ENCODE measurements at places on chromosomes 4 and X.

- no peaks in the 10 kb centered on the region for H3K27me3 ChIP-seq
- H3K4me3 ChIP-seq: no peak overlapping the region
- H3K4me1 ChIP-seq: peaks cover 12% of the 10 kb centered on the region
- peaks cover 6% of the 10 kb centered on the region for H3K36me3 ChIP-seq
- no peak overlapping the region for H3K27ac ChIP-seq
Observed at GRCh38 chr4:1285790-1286553, 3.7 kb upstream of the MAEA start.

- no peak for DNase-seq
- no peaks in the 10 kb centered on the region for H3K36me3 ChIP-seq
- no peaks in the 10 kb centered on the region for H3K27me3 ChIP-seq
Observed at GRCh38 chrX:6599230-6599860, 64.4 kb upstream of the VCX3A start.

DNA sequence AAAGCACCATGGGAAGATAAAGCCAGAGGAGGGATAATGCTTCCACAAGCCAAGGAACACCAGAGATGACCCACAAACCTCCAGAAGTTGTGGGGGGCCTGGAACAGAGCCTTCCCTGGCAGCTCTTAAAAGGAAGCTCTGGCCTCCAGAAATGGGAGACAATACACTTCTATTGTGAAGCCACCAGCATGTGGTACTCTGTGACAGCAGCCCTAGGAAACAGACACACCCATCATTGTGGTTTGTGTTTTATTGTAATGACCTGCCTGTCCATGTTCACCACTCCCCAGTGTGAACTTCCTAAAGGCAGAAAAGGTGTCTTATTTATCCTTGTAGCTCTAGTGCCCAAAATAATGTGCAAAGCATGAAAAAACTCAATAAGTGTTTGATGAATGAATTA is 264.1 kb upstream of the GATB start:
- H3K27ac ChIP-seq: no peak overlapping the region
- H3K27me3 ChIP-seq: peaks cover 2% of the 10 kb centered on the region
- no peak overlapping the region for H3K4me3 ChIP-seq
- no peaks in the 10 kb centered on the region for H3K36me3 ChIP-seq

GRCh38 chr4:169582203-169582602 is 30.2 kb downstream of the NEK1 start:
- H3K27me3 ChIP-seq: no peaks in the 10 kb centered on the region
- H3K36me3 ChIP-seq: peaks cover 17% of the 10 kb centered on the region
- peaks cover 7% of the 10 kb centered on the region for H3K4me1 ChIP-seq
- DNase-seq: no peak

DNA sequence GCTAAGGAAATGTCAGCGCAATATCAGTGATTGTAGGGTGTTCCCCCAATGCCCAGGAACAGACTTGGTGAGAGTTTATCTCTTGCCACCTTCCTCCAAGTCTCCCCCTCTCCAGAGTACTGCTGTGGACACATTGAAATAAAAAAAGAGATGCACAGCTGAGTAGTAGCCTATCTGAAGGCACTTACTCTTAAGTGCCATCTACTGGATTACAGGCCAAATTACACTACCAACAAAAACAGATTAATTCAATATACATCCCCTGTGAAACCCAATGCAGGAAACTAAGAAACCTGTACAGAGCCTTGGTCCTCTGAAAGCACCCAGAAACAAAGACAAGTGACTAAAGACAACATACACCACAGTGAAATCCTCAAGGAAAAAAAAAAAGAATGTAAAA is 460.3 kb downstream of the ZIC3 start:
- no peak overlapping the region for H3K27ac ChIP-seq
- no peaks in the 10 kb centered on the region for H3K36me3 ChIP-seq
- H3K4me1 ChIP-seq: no peaks in the 10 kb centered on the region

DNA sequence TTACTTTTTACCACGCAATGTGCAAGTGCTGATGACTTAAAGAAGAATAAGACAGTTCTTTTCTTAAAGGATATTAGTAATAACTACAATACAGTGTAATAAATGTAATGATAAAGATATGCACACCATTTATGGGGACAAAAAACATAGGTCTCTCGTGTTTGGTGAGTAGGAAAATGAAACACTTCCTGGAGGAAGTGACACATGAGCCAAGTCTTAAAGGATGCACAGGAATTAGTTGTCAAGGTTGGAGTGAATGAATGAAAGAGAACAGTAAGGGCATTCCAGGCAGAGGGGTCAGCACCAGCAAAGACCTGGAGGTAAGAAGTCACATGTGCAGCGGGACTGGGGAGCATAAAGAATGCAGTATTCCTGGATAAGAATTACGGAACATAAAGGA is 112.7 kb downstream of the SH3RF1 start:
- H3K4me1 ChIP-seq: no peaks in the 10 kb centered on the region
- no peaks in the 10 kb centered on the region for H3K36me3 ChIP-seq
- peaks cover 7% of the 10 kb centered on the region for H3K27me3 ChIP-seq
- H3K27ac ChIP-seq: no peak overlapping the region

GRCh38 chr4:40525752-40526598 is 103.7 kb downstream of the RBM47 start:
- H3K36me3 ChIP-seq: no peaks in the 10 kb centered on the region
- H3K27me3 ChIP-seq: no peaks in the 10 kb centered on the region
- DNase-seq: no peak
- H3K4me1 ChIP-seq: no peaks in the 10 kb centered on the region
- no peak overlapping the region for H3K27ac ChIP-seq
- no peak overlapping the region for H3K4me3 ChIP-seq

- H3K4me3 ChIP-seq: peak overlapping the region; percentile 76
- H3K27me3 ChIP-seq: peaks cover 50% of the 10 kb centered on the region
- H3K4me1 ChIP-seq: peaks cover 24% of the 10 kb centered on the region
Observed at GRCh38 chr4:121073004-121073435, 685 bp upstream of the NDNF start.

- H3K27me3 ChIP-seq: no peaks in the 10 kb centered on the region
- DNase-seq: no peak
- no peak within 1 kb of the TSS for H3K4me3 ChIP-seq
- no peaks in the 10 kb centered on the region for H3K4me1 ChIP-seq
Observed at GRCh38 chrX:132127743-132128142, at the start of gene FRMD7. Gene FRMD7, minus strand, starts transcription at chrX:132128020. Its CDS starts 176 bp downstream, at chrX:132127844.

- no peak overlapping the region for H3K27ac ChIP-seq
- H3K27me3 ChIP-seq: peaks cover 36% of the 10 kb centered on the region
- peak overlapping the region; percentile 62 for H3K4me3 ChIP-seq
- no peaks in the 10 kb centered on the region for H3K36me3 ChIP-seq
- H3K4me1 ChIP-seq: peaks cover 9% of the 10 kb centered on the region
- no peak for DNase-seq
Observed at GRCh38 chr4:74039315-74039763, 850 bp upstream of the CXCL3 start.

DNA sequence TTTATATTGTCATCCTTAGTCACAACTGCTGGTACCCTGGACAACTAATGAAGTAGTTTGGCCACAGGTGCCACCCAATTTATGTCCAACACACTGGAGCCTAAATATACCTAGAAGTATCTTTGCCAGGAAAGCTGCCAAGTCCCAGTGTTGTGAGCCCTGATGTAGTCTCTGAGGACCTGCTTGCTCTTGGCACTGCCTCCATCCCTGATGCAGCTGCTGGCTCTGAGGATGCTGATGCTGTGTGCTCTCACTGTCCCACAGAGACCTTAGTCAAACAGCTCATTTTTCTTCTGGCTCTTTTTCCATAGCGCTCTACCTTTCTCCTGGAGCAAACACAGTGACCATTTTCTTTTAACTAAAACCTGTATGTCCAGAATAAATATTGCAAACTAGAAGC is 1535.4 kb upstream of the ADGRL3 start:
- H3K4me1 ChIP-seq: no peaks in the 10 kb centered on the region
- H3K27me3 ChIP-seq: no peaks in the 10 kb centered on the region
- no peak overlapping the region for H3K27ac ChIP-seq
- no peak overlapping the region for H3K4me3 ChIP-seq

GRCh38 chr4:78069859-78070258 is 12.7 kb downstream of the FRAS1 start:
- H3K4me1 ChIP-seq: no peaks in the 10 kb centered on the region
- no peak overlapping the region for H3K4me3 ChIP-seq
- DNase-seq: no peak
- peaks cover 25% of the 10 kb centered on the region for H3K27me3 ChIP-seq

GRCh38 chrX:154426916-154427770 is 1.3 kb upstream of the ATP6AP1 start:
- peaks cover 30% of the 10 kb centered on the region for H3K4me1 ChIP-seq
- H3K27ac ChIP-seq: no peak overlapping the region
- no peak for DNase-seq
- peak overlapping the region; percentile 77 for H3K4me3 ChIP-seq
- H3K36me3 ChIP-seq: peaks cover 5% of the 10 kb centered on the region
- no peaks in the 10 kb centered on the region for H3K27me3 ChIP-seq

- no peaks in the 10 kb centered on the region for H3K27me3 ChIP-seq
- no peaks in the 10 kb centered on the region for H3K4me1 ChIP-seq
- DNase-seq: no peak
Observed at GRCh38 chrX:138748480-138748879, 37.0 kb upstream of the FGF13 start.

DNA sequence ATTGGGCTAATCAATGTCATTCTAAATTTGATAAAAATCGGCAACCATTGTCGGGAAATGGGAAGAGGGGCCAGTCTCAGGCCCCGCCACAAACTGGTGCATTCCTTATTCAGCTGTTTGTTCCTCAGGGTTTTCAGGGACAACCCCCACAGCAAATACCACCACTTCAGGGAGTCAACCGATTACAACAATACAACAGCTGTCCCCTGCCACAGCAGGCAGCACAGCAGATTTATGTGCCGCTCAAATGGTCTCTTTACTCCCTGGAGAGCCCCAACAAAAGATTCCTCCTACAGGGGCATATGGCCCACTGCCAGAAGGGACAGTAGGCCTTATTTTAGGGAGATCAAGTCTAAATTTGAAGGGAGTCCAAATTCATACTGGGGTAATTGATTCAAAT is 61.8 kb downstream of the ZNF732 start:
- peaks cover 8% of the 10 kb centered on the region for H3K36me3 ChIP-seq
- DNase-seq: no peak
- peaks cover 11% of the 10 kb centered on the region for H3K4me1 ChIP-seq
- no peak overlapping the region for H3K4me3 ChIP-seq
- H3K27ac ChIP-seq: no peak overlapping the region
- H3K27me3 ChIP-seq: no peaks in the 10 kb centered on the region

GRCh38 chr4:1033840-1034551 is 22.6 kb downstream of the FGFRL1 start:
- no peak for DNase-seq
- no peak overlapping the region for H3K27ac ChIP-seq
- no peaks in the 10 kb centered on the region for H3K27me3 ChIP-seq
- no peaks in the 10 kb centered on the region for H3K4me1 ChIP-seq
- no peak overlapping the region for H3K4me3 ChIP-seq

DNA sequence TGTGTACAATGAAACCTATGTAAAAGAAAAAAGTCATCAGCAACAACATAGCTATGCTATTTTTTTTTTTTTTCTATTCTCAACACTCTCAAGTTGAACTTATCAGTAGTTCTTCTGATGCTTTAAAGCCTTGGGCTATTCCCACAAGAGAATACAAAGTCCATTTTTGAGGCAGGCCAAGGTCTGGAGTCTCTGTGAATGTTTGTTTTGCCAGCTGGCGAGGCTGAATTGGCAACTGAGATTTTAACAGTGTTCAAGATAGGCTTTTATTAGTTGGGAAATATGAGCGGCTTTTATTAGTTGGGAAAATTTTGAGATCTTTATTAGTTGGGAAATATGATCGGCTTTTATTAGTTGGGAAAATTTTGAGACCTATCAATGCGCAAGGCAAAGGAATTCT is 336.6 kb downstream of the SLITRK2 start:
- no peak overlapping the region for H3K4me3 ChIP-seq
- no peaks in the 10 kb centered on the region for H3K4me1 ChIP-seq
- no peaks in the 10 kb centered on the region for H3K36me3 ChIP-seq
- no peak overlapping the region for H3K27ac ChIP-seq
- no peaks in the 10 kb centered on the region for H3K27me3 ChIP-seq

- no peaks in the 10 kb centered on the region for H3K4me1 ChIP-seq
- H3K4me3 ChIP-seq: no peak overlapping the region
- no peaks in the 10 kb centered on the region for H3K36me3 ChIP-seq
- DNase-seq: no peak
- no peak overlapping the region for H3K27ac ChIP-seq
- no peaks in the 10 kb centered on the region for H3K27me3 ChIP-seq
Observed at GRCh38 chr4:130044788-130045531, 949.0 kb downstream of the C4orf33 start.

GRCh38 chr4:145177511-145177905 is 2.9 kb downstream of the OTUD4 start:
- peaks cover 23% of the 10 kb centered on the region for H3K36me3 ChIP-seq
- H3K4me3 ChIP-seq: peak overlapping the region; percentile 88
- no peaks in the 10 kb centered on the region for H3K27me3 ChIP-seq
- H3K4me1 ChIP-seq: peaks cover 51% of the 10 kb centered on the region
- DNase-seq: no peak
- H3K27ac ChIP-seq: peak overlapping the region; percentile 93

Data from activated CD8-positive, alpha-beta T cell treated with anti-CD3 and anti-CD28 coated beads, Interleukin-2, amount 10 ng/mL, durations not matched to agents 7 days and 5 days (primary cell).